SJSA1 (cell line): ENCODE measurements at places on chromosomes 5 and 9. TPM values are rescaled to one million over a fixed set of nuclear protein-coding genes. Genes with fewer than 3 reads are reported as not detected.

DNA sequence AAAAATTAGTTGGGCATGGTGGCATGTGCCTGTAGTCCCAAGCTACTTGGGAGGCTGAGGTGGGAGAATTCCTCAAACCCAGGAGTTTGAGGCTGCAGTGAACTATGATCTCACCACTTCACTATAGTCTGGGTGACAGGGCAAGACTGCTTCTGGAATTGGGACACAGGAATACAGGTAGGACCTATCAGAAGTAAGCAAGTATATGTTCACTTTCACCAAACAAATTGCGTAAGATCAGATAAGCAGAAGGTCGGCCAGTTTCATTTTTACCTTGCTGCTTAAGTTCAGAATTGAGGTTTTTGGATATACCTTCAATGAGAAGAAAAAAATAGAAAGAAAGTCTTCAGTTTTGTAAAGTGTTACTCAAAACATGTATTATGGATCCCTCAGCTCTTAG is 171.7 kb downstream of the MAT2B start:
- no peak for DNase-seq

DNA sequence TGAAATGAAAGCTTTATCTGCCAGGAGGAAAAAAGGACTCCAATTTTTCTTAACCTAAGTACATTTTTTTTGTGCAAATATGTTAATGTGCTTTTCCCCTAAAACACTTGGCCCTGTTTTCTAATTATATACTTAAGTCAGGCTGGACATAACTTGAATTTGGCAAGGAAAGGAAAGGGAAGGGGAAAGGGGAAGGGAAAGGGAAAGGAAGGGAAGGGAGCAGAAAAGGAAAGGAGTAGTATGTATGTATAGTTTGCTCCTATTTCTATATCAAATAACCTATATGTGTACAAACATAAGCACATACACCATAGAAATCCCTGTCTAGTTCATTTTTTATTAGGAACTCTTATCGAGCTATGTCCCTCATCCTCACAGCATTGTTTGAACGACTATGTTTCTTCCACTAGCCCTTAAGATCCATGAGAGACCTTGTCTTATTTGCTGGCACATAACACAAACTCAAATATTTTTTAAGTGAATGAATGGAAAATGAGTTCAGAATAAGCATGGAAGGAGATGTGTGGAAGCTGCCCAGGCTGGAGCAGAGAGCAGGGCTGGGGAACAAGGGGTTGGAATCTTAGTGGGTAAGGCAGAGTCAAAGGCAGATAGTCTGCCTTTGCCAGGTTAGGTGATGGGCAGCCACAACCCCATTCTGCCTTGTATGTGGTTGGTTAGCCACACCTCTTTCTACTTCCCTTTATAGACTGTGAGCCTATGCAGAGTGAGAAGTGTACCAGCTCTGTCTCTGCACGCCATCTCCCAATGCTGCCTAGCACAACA is 70.0 kb downstream of the KLHL3 start:
- no peak for DNase-seq

DNA sequence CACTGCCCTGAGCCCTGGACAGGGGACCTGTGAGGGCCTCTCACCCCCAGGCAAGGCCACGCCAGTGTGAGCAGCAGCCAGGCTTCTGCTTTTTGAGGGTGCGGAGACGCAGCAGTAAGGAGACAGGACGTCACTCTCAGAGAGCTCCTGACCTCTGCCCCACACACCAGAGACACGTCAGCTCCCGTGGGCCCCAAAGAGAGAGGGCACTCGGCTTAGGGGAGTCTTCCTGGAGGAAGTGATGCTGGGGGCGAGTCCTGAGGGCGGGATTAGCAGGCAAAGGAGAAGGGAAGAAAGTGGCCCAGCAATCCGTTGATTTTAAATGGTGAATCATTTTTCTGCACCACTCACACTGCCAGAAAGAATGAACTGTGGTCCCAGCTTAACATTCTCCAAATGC is 24.0 kb upstream of the SLC9A3 start:
- no peak for DNase-seq

GRCh38 chr5:172175263-172175719 is 12.7 kb downstream of the STK10 start:
- no peak for DNase-seq

DNA sequence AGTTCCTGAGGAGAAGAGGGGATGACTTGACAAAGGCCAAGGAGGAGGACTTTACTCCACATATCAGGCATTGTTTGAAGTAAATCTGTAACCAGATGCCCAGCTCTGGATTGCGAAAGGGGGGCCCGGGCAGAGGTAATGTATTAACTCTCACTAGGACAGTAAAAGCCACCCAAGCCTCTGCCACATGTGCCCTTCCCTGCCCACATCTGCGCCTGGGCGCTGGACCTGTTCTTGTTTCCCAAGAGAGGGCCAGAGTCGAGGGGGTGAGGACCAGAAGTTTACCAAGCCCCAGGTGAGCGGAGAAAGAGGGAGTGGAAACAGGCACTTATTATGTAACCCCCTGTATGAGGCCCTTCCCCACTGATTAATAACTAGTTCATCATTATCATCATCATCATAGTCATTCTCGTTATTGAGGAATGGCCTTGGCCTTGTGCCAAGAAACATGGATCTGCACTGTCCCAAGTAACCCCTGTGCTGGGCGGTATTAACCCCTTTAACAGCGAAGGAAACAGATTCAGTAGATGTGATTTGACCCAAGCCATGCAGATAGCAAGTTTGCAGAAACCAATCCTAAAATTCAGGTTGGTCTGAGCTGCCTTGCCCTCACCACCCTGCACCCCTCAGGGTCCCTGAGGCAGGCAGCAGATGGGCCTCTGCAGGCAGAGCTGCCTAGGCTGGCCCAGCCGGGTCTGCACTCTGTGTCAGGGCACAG is at the start of gene SLC23A1:
TSS of gene SLC23A1 (minus strand) at position 23 of the 718 bp plus-strand sequence. CDS start 44 bp downstream, outside the sequence.
- no peak for DNase-seq

DNA sequence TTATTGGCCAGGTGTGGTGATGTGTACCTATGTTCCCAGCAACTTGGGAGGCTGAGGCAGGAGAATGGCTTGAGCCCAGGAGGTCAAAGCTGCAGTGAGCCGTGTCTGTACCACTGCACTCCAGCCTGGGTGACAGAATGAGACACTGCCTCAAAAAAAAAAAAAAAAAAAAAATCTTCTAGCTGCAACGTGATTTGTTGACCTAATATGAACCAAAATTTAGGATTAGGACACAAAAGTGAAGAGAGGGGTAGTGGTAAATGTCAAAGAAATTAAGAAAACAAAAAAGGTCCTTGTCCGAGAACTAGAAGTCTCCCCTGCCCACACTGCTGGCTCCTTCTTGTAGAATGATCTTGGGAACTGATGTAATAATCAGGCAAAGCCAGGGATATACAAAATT is 272.0 kb downstream of the EFNA5 start:
- DNase-seq = no peak

- DNase-seq = no peak
Measured at GRCh38 chr9:107856633-107857032, 367.1 kb upstream of the KLF4 start.

Gene BASP1
- 445 and 523 TPM in 2 replicates for total RNA-seq

Gene GCNT4
- 5.1 and 7.8 TPM in 2 replicates for total RNA-seq

Gene GARNL3
- total RNA-seq = 0.22 and 2.0 TPM in 2 replicates
